Hematopoietic multipotent progenitor cell treated with erythropoietin and hydrocortisone succinate and interleukin-3 and kit ligand, for 17 days (in vitro differentiated cells): ENCODE measurements at places on chromosomes 1 and 21.
A peak's percentile ranks its signal among the peaks of the same experiment; 100 is the strongest.

DNA sequence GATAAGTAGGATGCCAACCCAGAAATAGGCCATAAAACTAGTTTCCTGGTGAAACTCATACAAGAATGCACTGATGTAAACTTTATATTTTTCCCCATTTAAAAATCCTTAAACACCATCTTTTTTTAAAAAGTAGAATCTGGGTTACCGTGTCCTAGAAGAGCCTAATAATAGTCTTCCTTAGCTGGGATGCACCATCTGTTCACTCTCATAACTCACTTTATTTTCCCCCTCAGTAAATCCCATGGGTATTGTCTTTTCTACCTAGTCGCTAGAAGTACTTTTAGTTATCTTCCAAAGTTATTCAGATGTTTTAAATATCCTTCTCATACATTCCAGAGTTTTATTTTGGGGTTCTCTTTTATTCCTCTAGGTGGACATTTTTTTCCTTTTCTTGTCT, 250.2 kb downstream of the PLA2G4A start:
- DNase-seq = no peak

GRCh38 chr1:207319199-207319598, 2.3 kb upstream of the CD55 start:
- peak; percentile 57 for DNase-seq

- peak; percentile 62 for DNase-seq
Measured at GRCh38 chr1:62687903-62688686, at the start of gene DOCK7. Gene DOCK7 (minus strand): TSS chr1:62688386. CDS start chr1:62688264, 122 bp downstream.

DNA sequence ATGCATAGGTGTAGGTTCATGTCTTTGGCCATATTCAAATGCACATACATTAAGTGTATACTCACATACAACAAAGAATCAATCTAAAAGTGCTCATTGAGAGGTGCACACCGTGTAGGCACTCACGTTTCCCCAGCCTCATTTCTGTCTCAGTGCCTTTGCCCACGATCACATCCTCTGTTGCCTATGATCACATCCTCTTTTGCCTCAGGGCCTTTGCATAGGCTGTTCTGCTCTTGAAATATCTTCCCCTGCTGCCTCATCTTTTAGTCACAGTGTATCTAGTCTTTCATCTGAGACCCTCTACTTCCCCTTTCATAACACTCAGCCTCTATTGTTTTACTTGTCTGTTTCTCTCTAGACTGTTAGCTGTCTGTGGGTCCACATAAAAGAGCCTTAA, 69.3 kb downstream of the FOXD2 start:
- DNase-seq = no peak

DNA sequence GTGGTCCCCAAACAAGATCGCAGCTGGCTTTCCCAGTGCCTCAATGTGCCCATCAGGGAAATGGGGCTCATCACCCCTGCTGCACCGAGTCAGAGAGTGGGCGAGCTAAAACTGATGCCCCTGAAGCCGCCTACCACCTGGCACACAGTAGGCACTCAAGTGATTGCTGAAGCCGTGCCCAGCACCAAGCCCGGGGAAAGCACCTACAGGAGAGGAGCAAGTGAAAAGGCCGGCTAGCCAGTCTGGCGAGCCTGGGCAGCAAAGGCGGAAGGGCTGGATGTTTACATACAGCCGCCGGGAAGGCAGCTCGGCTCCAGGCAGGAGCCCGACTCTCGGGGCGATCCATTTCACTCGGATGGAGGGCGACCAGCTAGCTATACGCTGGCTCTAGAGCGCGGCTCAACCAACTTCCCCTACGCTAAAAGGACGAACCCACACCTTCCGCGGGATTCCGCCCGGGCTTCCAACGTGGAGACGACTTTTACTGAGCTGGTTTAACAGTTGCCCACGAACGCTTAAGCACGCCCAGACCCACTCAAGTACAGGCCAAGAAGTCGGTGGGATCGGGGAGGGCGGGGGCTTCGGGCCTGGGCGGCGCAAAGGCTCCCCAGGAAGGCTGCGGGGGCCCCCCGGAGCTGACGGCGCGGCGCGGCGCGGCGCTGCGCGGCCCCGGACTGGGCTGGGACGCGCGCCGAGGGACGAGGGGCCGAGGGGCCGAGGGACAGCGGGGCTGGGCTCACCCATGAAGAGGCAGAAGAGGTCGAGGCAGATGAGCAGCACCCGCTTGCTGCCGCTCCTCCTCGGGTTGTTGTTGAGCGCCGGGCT, 1.0 kb downstream of the PLPP3 start:
- DNase-seq = no peak

GRCh38 chr1:156465747-156466365, 34.7 kb downstream of the MEF2D start:
- DNase-seq = no peak

GRCh38 chr1:60553730-60554129, 480.2 kb upstream of the C1orf87 start:
- DNase-seq = no peak

- no peak for DNase-seq
Measured at GRCh38 chr1:3069491-3070308, 697 bp downstream of the PRDM16 start.

DNA sequence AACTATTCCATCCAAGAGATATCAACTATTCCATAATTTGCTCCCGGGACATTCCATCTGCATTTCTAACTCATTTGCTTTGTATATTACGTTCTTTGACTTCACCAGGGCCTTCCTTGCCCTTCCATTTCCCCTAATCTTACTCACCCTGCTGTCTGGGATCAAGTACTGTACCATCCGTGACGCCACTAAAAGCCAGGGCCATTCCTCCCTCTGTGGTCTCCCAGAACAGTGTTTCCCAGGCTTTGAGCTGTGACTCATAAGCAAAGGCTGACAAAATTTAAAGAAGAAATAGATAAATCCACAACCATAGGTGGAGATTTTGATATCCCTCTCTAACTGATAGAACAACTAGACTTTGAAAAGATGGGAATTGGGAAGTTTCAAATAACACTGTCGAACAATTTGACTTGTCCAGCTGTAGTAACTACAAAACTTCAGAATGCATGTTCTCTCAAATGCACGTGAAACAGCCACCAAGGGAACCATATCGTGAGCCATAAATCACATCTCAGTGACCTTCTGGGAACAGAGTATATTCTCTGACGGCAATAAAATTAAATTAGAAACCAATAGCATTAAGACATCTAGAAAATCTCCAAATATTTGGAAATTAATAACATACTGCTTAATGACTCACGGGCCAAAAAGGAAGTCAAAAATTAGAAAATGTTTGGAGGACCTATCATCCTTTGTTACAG, 501.0 kb downstream of the SETD4 start:
- no peak for DNase-seq

DNA sequence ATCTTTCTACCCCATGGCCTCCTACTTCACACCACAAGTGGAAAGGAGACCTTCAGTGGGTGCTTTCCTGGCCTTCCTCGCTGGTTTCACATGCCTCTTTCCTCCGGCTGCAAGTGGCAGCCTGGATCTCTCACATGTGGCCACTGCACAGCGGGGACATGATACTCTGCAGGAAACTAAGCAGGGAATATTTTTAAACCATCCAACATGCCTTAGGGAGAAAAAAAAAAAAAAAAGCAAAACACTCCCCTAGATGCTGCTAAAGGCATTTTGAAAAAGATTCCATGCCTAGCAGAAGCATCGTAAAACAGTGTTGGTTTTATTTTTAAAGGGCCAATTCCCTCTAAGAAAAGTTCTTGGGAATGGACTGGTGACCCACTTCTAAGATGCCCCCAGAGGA, 12.2 kb upstream of the GJA5 start:
- no peak for DNase-seq

- no peak for DNase-seq
Measured at GRCh38 chr1:17516303-17517214, 22.9 kb upstream of the ARHGEF10L start.

GRCh38 chr1:160260406-160261382, 1.7 kb downstream of the DCAF8 start:
- DNase-seq = peak; percentile 82

DNA sequence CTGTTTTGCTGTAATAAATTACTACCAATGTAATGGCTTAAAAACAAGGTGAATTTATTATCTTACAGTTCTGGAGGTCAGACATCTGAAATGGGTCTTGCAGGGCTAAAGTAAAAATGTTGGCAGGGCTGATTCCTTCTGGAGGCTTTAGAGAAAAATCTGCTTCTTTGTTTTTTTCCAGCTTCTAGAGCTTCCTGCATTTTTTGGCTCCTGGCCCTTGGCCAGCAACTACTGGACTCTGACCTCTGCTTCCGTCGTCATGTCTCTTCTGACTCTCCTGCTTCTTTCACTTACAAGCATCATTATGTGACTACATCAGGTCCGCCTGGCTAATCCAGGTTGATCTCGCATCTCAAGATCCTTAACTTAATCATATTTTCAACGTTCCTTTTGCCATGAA, 350.9 kb downstream of the S1PR1 start:
- DNase-seq = no peak

- peak; percentile 67 for DNase-seq
Measured at GRCh38 chr1:225467193-225468020, 39.6 kb upstream of the LBR start.

DNA sequence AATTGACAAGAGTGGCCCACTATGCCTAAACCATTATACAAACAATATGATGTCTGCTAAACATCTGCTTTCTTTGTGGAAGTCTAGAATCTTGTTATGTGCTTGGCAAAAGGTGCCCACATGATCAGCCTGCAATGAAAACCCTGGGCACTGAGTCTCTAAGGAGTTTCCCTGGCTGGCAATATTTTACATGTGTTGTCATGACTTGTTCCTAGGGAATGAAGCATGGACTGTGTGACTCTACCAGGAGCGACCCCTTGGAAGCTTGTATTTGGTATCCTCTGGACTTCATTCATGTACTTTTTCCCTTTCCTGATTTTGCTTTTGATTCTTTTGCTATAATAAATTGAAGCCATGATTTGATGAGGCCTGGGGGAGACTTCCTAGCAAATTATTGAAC, 324.9 kb downstream of the HHIPL2 start:
- DNase-seq = no peak

- DNase-seq = no peak
Measured at GRCh38 chr1:84693785-84694184, 3.5 kb upstream of the SSX2IP start.

DNA sequence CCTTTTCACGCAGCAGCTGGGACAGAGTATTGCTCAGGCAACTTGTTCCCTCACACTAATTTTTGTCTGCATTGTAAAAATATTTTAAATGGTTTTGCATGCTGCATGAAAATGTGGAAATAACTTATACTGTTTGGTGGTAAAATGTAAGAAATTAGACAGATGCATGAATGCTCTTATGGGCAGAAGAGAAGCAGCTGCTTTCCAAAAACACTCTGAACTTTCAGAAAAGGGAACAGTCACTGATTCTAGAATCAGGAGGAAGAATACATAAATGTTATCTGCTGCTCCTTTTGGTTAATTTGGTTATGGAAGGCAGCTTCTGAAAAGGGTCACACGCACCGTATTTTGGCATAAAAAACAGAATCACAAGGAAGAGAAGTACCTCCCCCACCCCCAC, 87.0 kb upstream of the RUNX1 start:
- DNase-seq = no peak

DNA sequence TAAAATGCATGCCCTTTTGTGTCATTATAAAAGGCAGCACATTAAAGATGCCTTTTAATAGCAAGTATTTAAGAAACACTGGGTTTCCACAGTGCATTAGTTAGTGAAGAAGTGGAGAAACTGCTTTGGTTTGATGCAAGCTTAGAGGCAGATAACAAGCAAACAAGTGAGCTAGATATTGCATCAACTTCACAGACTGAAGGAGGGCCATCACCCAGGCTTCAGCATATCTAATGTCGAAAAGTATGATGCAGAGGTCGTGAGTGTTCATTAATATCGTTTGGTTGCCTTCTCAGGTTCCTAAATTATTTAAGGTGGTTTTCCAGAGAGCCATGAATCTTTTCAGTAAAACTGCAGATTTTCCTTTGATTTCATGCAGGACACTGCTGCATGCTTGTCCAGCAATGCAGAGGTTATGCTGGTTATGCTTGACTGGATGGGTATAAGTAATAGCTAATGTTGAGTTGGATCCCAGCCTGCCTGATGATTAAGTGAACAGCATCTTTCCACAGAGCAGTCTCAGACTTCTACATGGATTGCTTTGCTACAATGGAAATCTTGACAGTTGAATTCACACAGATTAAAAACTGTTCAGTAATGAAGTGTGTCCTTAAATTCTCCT, 69.7 kb upstream of the IPO9 start:
- no peak for DNase-seq

DNA sequence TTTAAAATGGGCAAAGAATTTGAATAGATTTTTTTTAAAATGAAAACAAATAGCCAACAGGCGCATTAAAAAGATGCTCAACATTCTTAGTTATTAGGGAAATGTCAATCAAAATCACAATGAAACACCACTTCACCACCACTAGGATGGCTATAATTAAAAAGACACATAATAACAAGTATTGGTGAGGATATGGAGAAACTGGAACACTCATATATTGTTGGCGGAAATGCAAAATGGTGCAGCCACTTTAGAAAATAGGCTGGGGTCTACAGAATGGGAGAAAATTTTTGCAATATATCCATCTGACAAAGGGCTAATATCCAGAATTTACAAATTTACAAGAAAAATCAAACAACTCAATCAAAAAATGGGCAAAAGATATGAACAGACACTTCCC, 107.8 kb upstream of the FOXD3 start:
- DNase-seq = no peak

- DNase-seq = peak; percentile 78
Measured at GRCh38 chr1:54488065-54488750, 59.8 kb upstream of the ACOT11 start.

DNA sequence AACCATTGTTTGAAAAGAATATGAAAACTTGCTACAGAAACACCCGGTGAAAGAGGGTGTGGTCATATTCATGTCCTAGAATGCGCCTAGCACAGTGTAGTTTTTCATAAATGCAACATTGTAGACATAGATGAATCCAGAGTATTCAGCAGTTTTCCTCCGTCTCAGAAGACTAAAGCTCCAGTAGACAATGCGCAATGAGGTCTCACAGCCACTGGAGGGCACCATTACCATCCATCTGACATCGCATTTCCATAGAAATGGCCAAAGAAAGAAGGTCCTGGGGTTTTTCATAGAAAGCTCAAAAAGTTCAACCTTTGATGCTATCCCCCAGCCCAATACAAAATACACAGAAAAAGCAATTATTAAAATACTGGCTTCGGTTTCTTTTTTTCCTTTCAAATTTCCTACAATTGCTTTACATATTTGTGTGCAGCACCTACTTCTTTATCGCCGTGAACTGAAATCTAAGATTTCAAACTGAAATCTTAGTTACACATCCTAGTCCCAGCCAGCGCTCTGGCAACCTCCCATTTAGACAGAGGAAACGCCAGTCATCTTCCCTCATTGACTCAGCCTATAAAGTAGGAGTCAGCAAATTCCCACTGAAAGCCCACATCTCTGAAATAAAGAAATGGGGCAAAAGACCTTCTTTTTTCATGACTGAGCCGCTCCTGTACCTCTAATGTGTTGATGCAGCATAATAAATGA, 3.9 kb upstream of the CD58 start:
- DNase-seq = peak; percentile 85

- DNase-seq = no peak
Measured at GRCh38 chr1:9596415-9597123, 7.9 kb downstream of the TMEM201 start.

DNA sequence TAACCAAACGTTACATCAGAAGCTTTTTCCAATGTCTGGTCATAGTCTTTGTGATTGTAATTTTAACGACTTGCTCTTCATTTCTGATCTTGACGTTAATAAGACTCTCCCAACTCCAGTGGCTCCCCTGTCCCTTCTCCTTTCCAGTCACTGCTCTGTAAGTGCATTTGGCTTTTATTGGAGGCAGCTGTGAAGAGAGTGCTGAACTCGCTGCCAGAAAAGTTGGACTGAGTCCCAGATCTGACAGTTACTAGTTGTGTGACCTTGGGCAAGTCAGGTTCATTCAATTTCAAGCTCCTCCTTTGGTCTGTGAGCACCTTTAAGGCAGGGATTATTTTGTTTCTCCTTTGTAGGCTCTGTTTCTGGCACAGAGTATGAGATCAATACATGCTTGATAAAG, 109.6 kb upstream of the TSPAN2 start:
- no peak for DNase-seq
